ENCODE measurements at places on chromosomes 2 and 18.

- DNase-seq = no peak
These were observed 13.3 kb downstream of the TTC27 start for GRCh38 chr2:32641180-32641579.

- no peak for DNase-seq
These were observed 28.7 kb upstream of the CCDC150 start for GRCh38 chr2:196610796-196611195.

- DNase-seq = no peak
These were observed 326.2 kb upstream of the MEX3C start for GRCh38 chr18:51523671-51524070.

GRCh38 chr2:227106845-227107759 lies 56.9 kb downstream of the COL4A4 start:
- no peak for DNase-seq

- no peak for DNase-seq
These were observed at the start of gene ITPRID2 for GRCh38 chr2:181891258-181891965. TSS of gene ITPRID2 (plus strand) at chr2:181891730. CDS start at chr2:181892067, 337 bp downstream.

All from hypothalamus (tissue), 51 donors.